Activated naive CD4-positive, alpha-beta T cell treated with anti-CD3 and anti-CD28 coated beads, Interleukin-2, amount 10 ng/mL, durations not matched to agents 5 hours and 36 hours (primary cell): ENCODE measurements at places on chromosomes 5 and 9. TPM values are rescaled to one million over a fixed set of nuclear protein-coding genes. Genes with fewer than 3 reads are reported as not detected.

The NPM1 gene
- 1,137 TPM for total RNA-seq

The SLC34A3 gene
- total RNA-seq = not detected

The CLIC3 gene
- total RNA-seq = 4.5 TPM

The PCDHGB2 gene
- 0.12 TPM for total RNA-seq

The TMOD1 gene
- 0.48 TPM for total RNA-seq

The DUSP1 gene
- total RNA-seq = 8.6 TPM

The CDC25C gene
- 11.1 TPM for total RNA-seq

The SPINK5 gene
- total RNA-seq = not detected

The PTPRD gene
- total RNA-seq = not detected

The FOXD4L3 gene
- not detected for total RNA-seq

The MARVELD2 gene
- total RNA-seq = 0.30 TPM

The C1QTNF2 gene
- total RNA-seq = not detected

The PDE8B gene
- 0.86 TPM for total RNA-seq

The DNM1 gene
- 0.99 TPM for total RNA-seq

The TICAM2 gene
- total RNA-seq = 0.68 TPM

The GDA gene
- not detected for total RNA-seq

The CCL19 gene
- not detected for total RNA-seq

The WNT8A gene
- not detected for total RNA-seq

The FOXI1 gene
- total RNA-seq = not detected

The STXBP1 gene
- 21.3 TPM for total RNA-seq

The ZNF608 gene
- total RNA-seq = not detected

The AP3B1 gene
- total RNA-seq = 37.6 TPM

The ANKHD1 gene
- 129 TPM for total RNA-seq

The OR1J2 gene
- total RNA-seq = not detected

The UGT3A1 gene
- total RNA-seq = not detected

The ITK gene
- 324 TPM for total RNA-seq

The ARID3C gene
- total RNA-seq = 0.18 TPM

The ADCY2 gene
- not detected for total RNA-seq

The SLC25A2 gene
- total RNA-seq = 1.1 TPM

The TUBB4B gene
- 246 TPM for total RNA-seq

The PCDHGA2 gene
- not detected for total RNA-seq

The IFNA17 gene
- not detected for total RNA-seq

The SLCO6A1 gene
- total RNA-seq = not detected
